Testis (tissue), 5 donors: ENCODE measurements at places on chromosomes 3 and 15. TPM values are rescaled to one million over a fixed set of nuclear protein-coding genes. Genes with fewer than 3 reads are reported as not detected.

- no peaks in the 10 kb centered on the region for H3K36me3 ChIP-seq
- H3K27ac ChIP-seq = peak overlapping the region; percentile 42
- no peaks in the 10 kb centered on the region for H3K27me3 ChIP-seq
- peak; percentile 85 for DNase-seq
Measured at GRCh38 chr3:189148081-189148507, 23.7 kb upstream of the TPRG1 start.

- H3K36me3 ChIP-seq = no peaks in the 10 kb centered on the region
- H3K27me3 ChIP-seq = no peaks in the 10 kb centered on the region
- no peak within 1 kb of the TSS for H3K27ac ChIP-seq
Measured at GRCh38 chr3:32817558-32818228, at the start of gene TRIM71. TRIM71 (plus strand) TSS chr3:32817997; CDS start chr3:32818081, 84 bp downstream.

GRCh38 chr3:194346621-194347020 lies 4.5 kb downstream of the CPN2 start:
- H3K27ac ChIP-seq = no peak overlapping the region
- H3K36me3 ChIP-seq = no peaks in the 10 kb centered on the region
- H3K4me3 ChIP-seq = no peak overlapping the region
- no peaks in the 10 kb centered on the region for H3K27me3 ChIP-seq
- H3K4me1 ChIP-seq = no peaks in the 10 kb centered on the region

DNA sequence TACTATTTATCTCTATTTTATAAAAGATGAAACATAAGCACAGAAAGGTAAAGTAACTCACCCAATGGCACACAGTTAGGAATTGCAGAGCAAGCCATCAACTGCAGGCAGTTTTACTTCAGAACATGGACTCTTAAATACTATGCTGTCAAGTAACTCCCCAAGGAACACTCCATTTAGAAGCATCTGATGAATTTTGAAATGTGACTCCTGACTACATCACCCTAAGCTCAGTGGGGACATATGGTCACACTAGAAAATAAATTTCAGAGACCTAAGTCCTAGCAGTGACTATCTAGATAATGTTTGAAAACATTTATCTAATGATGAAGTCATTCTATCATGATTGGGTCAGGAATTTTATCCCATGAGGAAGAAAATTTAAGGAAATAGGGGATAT lies 272.8 kb upstream of the ARRDC4 start:
- H3K27me3 ChIP-seq = no peaks in the 10 kb centered on the region
- H3K36me3 ChIP-seq = no peaks in the 10 kb centered on the region
- no peaks in the 10 kb centered on the region for H3K4me1 ChIP-seq
- no peak for DNase-seq
- no peak overlapping the region for H3K4me3 ChIP-seq
- no peak overlapping the region for H3K27ac ChIP-seq

GRCh38 chr15:65028338-65028737 lies 1.1 kb downstream of the MTFMT start:
- H3K4me3 ChIP-seq = peak overlapping the region; percentile 90
- no peaks in the 10 kb centered on the region for H3K27me3 ChIP-seq
- peaks cover 4% of the 10 kb centered on the region for H3K4me1 ChIP-seq
- DNase-seq = no peak
- H3K36me3 ChIP-seq = no peaks in the 10 kb centered on the region
- H3K27ac ChIP-seq = no peak overlapping the region

DNA sequence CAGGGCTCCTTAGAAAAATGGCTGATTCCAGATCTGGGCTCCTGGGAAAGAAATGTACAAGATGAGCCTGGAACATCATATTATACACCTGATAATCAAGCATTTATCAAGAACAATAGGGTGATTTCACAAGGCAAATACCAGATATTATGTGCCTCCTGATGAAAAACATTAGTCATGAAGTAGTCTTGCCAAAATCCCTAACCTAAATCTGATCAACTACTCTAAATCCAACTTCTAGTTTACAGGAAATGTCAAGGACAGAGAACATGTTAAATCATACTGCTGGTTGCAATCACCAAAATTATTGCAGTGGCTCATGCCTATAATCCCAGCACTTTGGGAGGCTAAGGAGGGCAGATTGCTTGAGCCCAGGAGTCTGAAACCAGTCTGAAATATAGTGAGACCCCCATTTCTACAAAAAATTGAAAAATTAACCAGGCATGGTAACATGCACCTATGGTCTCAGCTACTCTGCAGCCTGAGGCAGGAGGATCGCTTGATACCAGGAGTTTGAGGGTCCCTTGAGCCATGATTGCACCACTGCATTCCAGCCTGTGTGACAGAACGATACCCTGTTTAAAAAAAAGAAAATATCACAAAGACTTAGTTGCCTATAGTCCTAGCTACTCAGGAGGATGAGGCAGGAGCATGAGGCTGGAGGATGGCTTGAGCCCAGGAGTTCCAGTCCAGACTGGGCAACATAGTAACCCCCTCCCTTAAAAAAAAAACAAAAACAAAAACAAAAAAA lies 34.9 kb upstream of the ATP13A3 start:
- no peaks in the 10 kb centered on the region for H3K36me3 ChIP-seq
- no peak overlapping the region for H3K4me3 ChIP-seq
- no peak overlapping the region for H3K27ac ChIP-seq
- no peak for DNase-seq

GRCh38 chr3:10632741-10633140 lies 127.4 kb upstream of the ATP2B2 start:
- H3K4me3 ChIP-seq = no peak overlapping the region
- no peaks in the 10 kb centered on the region for H3K27me3 ChIP-seq
- H3K36me3 ChIP-seq = no peaks in the 10 kb centered on the region
- DNase-seq = no peak

GRCh38 chr3:40073310-40074007 lies 236.0 kb upstream of the EIF1B start:
- H3K4me1 ChIP-seq = no peaks in the 10 kb centered on the region
- no peak overlapping the region for H3K27ac ChIP-seq
- H3K4me3 ChIP-seq = no peak overlapping the region

DNA sequence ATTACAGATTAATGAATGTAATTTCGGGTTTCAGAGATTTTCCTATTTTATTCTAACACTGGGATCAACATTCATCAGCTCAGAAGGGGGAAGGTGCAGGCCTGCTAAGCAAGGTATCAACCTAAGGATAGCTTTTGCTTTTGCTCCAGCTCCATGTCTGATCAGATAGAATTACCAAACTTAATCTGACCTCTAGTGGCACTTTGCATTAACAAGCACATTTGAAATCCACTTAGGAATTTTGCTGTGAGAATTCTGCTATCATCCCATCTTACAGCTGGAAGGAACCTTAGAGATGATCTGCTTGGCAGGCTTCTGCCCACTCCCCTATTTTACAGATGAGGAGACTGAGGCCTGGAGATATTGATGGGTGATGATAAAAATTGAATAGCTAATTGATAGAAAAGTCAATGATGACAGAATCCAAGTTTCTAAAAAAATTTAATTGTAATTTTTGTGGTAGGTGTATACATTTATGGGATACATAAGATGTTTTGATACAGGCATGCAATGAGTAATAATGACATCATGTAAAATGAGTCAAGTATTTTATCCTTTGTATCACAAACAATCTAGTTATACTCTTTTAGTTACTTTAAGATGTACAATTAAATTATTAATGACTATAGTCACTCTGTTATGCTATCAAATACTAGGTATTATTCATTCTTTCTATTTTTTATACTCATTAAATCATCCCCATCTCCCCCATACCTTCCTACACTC lies 209.2 kb upstream of the ZPLD1 start:
- DNase-seq = no peak
- no peak overlapping the region for H3K27ac ChIP-seq
- H3K36me3 ChIP-seq = no peaks in the 10 kb centered on the region
- no peaks in the 10 kb centered on the region for H3K27me3 ChIP-seq
- H3K4me3 ChIP-seq = no peak overlapping the region

DNA sequence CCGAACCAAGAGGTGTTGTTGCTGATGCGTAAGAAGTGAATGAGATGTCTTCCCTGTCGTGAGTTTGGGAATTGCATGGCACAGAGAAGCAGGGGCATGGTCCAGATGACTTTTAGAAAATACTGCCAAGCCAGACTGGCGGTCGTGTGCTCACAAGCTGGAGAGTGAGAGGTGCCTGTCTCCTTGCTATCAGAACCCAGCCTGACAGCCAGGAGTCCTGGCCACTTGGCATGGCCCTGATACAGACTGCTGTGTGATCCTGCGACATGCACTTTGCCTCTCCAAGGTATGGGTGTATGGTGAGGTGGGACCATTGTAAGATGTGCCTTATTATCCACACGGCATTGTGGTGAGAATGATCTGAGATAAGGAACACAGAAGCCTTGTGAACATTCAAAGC lies 93.0 kb downstream of the SMAD3 start:
- DNase-seq = no peak
- H3K27ac ChIP-seq = no peak overlapping the region
- no peaks in the 10 kb centered on the region for H3K36me3 ChIP-seq
- H3K27me3 ChIP-seq = no peaks in the 10 kb centered on the region

DNA sequence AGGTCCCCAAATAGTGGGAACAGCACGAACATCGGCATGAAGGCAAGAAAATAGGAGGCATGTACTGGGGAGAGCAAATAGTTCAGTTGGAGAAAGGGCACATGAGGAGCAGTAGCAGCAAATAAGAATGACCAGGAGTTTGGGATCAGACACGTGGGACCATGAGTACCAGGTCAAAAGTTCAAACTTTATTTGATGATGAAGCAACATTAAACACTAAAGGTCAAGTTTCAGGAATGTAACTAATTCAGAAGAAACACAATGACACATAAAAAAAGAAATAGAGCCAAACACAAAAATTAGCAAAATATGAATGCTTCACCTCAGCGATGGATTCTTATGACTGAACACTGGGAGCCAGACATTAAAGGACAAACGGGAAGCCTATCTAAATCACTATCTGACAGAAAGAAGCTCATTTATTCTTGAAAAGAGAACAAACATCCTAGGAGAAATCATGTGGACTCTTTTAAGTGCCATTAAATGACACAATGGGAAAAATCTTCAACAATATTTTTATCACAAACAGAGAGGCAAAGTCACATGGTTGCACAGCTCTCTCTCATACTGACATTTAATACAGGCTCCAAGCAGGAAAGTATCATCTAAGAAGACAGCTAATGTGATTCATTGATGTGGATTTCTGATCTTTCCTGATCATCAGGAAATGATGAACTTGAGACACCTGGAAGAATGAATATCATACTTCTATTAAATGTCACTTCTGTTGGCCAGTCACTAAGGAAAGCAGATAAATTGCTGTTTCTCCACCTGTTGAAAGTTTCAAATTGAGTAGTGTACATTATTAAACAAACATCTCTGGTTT lies 216.9 kb upstream of the THBS1 start:
- H3K36me3 ChIP-seq = no peaks in the 10 kb centered on the region
- H3K27me3 ChIP-seq = no peaks in the 10 kb centered on the region

DNA sequence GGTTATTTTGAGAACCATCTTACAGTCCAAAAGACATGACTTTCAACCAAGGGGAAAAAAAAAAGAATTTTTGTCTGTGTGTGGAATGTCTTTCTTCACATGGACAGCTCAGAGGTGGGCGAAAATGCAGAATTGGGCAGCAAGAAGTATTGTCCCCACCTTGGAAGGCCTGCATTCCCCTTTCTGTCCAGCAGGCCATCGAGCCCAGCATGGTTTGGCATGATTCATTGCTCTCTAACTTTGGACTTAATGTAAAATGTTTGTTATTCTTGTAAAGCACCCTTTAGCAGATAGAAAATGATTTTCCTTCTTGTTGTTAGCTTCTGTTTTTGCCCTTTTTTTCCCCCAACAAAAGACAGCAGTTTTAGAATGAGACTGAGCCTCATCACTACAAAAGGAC lies 12.4 kb downstream of the MYO1E start:
- H3K4me3 ChIP-seq = no peak overlapping the region
- no peaks in the 10 kb centered on the region for H3K27me3 ChIP-seq
- H3K36me3 ChIP-seq = no peaks in the 10 kb centered on the region
- DNase-seq = no peak

GRCh38 chr3:6062261-6063187 lies 798.4 kb upstream of the GRM7 start:
- no peaks in the 10 kb centered on the region for H3K4me1 ChIP-seq
- H3K36me3 ChIP-seq = no peaks in the 10 kb centered on the region
- no peak overlapping the region for H3K27ac ChIP-seq
- H3K27me3 ChIP-seq = no peaks in the 10 kb centered on the region

DNA sequence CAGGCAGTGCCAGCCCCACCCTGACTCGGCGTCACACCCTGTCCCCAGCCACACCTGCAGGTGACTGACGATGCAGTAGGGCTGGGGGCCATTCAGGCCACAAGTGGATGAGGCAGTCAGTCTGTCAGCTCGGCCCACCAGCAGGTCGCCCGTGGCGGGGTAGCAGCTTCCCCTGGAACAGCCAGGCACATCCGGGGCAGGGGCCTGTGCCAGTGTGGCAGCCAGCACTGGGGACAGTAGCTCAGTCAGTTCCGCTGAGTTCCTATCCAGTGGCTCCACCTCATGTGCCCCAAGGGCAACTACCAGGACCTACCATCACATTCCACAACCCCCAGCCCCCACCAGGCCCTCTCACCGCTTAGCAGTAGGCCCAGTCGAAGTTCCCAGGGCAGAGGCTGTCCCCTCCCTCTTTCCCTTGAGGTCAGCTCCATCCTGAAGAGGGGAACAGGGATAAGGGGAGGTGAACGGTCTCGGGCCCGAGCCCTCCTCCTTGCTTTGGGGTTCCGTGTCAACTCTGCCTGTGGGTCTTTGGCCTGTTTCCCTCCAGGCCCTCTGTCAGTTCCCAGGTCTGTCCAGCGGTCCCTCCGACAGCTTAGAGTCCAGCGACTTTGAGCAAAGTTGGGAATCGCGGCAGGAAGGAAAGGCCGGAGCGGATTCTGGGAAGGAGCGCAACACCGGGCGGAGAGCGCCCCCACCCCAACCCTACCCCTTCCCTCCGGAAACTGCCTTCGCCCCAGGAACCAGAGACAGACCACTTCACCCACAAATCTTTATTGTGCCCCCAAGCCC lies at the start of gene LAMB2:
LAMB2 (minus strand) TSS at position 614 of the 789 bp plus-strand sequence; CDS start at position 431, 183 bp downstream.
- H3K27me3 ChIP-seq = no peaks in the 10 kb centered on the region
- peak within 1 kb of the TSS; percentile 80 for H3K27ac ChIP-seq
- no peaks in the 10 kb centered on the region for H3K36me3 ChIP-seq
- DNase-seq = peak; percentile 92
- H3K4me3 ChIP-seq = peak within 1 kb of the TSS; percentile 81

- no peak for DNase-seq
- no peak overlapping the region for H3K4me3 ChIP-seq
- no peaks in the 10 kb centered on the region for H3K4me1 ChIP-seq
- H3K27me3 ChIP-seq = no peaks in the 10 kb centered on the region
- no peak overlapping the region for H3K27ac ChIP-seq
Measured at GRCh38 chr15:38555686-38556334, 8.8 kb downstream of the RASGRP1 start.

Gene RTP4
- total RNA-seq = 1.4 TPM

Gene PDHB
- 126 TPM for total RNA-seq

Gene MGLL
- total RNA-seq = 19.2 TPM

Gene TNIK
- 83.5 TPM for total RNA-seq

Gene ATP13A5
- 0.16 TPM for total RNA-seq

Gene AMT
- 10.4 TPM for total RNA-seq
